NAMALWA (cell line): ENCODE measurements at places on chromosomes 16 and 17.

GRCh38 chr16:75486014-75486675, 9.1 kb downstream of the CHST6 start:
- peak; percentile 50 for DNase-seq

GRCh38 chr16:48064971-48065370, 90.8 kb downstream of the ABCC12 start:
- no peak for DNase-seq

DNA sequence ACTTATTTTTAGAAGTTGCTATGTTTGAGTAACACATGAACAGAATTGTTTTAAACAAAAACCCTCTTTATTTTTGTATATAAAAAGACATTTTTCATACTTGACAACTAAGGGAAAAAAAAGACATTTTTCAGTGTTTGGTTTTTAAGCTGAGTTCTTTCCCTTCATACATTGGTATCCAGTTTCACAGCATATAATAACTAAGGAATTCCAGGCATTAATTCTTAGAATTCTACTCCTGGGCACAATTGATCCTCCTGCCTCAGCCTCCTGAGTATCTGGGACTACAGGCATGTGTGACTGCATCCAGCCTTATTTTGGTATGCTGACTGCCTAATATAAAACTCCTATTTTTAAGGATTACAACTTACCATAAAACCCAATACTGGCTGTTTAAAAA, 8.4 kb downstream of the FBXO47 start:
- DNase-seq: no peak

GRCh38 chr16:84656649-84657048, 8.3 kb downstream of the KLHL36 start:
- DNase-seq: peak; percentile 37

DNA sequence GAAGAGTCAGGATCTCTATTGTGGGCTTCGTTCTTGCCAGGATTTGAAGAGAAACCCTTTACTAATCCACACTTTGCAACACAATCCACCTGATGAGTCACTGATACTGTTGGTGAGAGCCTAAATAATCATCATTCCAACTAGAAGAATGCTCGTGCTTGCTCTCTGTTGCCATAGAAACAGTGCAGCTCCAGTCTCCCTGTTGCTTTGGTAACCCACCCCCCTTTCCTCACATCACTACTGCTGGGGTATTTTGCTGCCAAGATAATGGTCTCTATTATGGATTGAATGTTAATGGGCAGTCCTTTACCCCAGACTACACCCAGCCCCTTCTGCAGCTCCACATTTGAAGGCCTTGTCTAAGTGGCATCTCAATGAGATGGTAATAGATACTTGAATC, 190.4 kb downstream of the ABCC12 start:
- no peak for DNase-seq

DNA sequence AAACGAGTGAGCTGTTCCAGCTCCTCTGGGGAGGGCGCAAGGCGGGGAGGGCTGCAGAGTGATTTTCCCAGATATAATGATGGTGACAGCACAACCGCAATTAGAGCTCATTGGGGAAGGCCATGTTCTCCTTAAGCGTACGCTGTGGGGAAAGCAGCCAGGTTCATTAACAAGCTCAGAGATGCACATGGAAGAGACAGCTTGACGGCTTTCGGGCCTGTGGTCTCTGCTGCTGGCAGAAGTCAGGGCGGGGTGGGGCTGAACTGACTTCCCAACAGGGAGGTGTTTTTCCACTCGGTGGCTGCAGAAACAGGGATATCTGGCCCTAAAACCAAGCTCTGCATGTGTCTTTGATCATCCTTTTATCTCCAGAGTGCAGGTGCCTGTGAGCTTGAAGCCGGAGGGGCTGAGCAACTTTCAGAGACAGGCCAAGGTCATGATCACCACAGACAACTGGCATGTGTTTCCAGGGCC, 24.0 kb upstream of the CACNG1 start:
- no peak for DNase-seq

DNA sequence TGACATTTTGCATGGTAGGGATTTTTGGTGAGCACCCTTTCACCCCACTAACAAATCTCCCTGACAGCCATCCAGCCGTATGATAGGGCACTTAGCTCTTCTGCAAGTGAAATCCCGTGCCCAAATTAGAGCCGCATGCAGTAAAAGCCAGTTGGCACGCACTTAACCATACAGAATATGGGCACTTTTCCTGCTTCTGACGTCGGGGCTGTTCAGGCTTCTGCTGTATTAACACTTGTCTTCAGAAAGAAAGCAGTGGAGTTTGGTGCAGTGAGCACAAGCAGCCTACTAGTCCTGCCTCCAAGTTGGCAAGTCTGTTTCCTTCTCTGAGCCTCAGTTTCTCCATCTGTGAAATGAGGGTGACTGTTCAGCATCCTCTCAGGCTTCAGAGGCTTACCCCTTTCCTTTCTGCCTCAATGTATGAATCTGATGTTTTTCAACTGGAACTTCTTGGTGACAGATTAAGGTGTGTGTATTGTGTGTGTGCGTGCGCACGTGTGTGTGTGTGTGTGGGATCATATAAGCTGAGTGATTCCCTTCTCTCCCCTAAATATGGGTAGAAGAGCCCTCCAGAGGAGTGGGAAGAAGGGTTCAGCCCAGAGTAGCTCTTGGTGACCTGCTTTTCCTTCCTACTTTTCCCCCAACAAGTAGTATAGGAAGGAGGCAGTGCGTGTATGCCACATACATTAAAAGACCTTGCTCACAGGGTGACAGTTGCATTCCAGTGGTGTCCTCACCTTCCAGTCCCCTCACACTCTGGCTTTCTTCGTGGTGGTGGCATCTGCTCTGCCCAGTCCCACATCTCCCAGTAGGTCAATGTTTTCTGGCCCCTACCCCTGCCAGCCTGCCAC, 19.0 kb downstream of the IGF2BP1 start:
- no peak for DNase-seq

DNA sequence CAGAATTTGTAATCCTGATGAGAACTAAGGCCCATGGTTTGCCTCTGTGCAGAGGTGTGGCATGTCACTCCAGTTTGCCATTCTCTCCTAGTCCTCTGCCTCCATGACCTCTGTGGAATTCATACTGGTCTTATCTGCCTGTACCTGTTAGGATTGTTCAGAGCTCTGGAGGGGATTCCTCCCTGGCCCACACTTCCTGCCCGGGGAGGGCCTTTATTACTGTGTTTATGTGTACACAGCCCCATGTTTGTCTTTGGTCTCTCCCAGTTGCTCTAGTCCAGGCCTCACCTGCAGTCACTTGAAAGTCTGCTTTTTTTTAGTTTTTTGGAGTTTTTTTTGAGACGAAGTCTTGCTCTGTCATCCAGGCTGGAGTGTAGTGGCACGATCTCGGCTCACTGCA, 36.4 kb downstream of the RHBDL3 start:
- no peak for DNase-seq

- DNase-seq: no peak
Observed at GRCh38 chr16:67413978-67414911, 2.0 kb downstream of the ZDHHC1 start.
